ENCODE measurements at places on chromosomes 2 and 18. TPM values are rescaled to one million over a fixed set of nuclear protein-coding genes. Genes with fewer than 3 reads are reported as not detected.

- DNase-seq: peak; percentile 74
Observed at GRCh38 chr2:48527226-48527885, 2.6 kb upstream of the STON1 start.

LMAN2L gene
- 41.5 TPM for total RNA-seq

UGT1A5 gene
- total RNA-seq: 0.51 TPM

PLEKHA3 gene
- 10.3 TPM for total RNA-seq

DNA sequence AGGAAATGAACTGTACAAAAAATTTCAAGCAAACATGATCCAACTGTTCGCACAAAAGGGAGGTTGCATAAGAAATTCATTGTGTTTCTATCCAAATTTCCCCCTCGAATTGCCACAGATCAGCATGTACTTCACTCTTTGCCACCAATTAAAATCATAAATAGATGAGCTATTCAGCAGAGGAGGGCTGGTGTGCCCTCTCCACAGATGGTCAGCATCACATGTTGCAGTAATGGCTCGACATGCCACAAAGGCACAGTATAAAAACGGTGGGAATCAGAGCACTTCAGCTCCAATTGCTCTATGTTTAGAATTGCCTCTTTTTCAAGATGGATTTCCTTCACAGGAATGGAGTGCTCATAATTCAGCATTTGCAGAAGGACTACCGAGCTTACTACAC is at the start of gene G6PC2:
TSS of gene G6PC2 (plus strand) at position 289 of the 400 bp plus-strand sequence. CDS start at position 330, 41 bp downstream.
- no peak for DNase-seq
